Stimulated activated CD4-positive, alpha-beta T cell treated with anti-CD3 and anti-CD28 coated beads, Interleukin-1b, Interleukin-23, amount 100 ng/mL, for 1 hour (primary cell): ENCODE measurements at places on chromosomes 7 and 10.

GRCh38 chr7:82050792-82051191 is 280.9 kb upstream of the HGF start:
- no peak for DNase-seq

- DNase-seq = no peak
These were observed 161.0 kb upstream of the FAM171A1 start for GRCh38 chr10:15531927-15532722.

GRCh38 chr10:69850440-69850839 is 48.7 kb downstream of the COL13A1 start:
- no peak for DNase-seq

DNA sequence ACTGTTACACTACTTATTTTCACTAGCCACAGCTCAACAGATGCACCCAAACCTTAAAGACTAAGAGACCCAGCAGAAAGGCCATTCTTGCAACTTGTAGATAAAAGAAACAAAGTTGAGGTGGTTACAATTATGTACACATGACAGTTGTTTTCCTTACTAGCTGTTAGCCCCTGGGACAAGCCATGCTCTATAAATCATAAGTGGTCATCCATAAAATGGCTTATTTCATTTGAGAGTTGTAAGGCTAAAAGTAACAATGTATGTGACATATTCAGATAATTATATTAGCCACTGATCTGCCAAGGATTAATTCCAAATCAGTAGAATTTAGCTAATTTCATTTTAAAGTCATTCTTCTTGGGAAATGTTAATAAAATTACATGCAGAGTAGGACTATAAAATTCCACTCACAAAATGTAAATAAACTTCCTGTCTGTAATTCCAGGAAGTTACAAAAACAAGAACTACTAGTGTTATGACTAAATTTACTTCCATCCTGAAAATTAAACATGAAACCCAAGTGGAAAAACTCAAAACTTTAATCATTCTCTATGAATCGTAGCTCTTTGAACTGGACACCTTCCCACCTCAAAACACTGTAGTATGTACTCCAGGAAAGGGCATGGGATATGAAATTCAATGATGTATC is 13.3 kb downstream of the SLC37A3 start:
- no peak for DNase-seq

DNA sequence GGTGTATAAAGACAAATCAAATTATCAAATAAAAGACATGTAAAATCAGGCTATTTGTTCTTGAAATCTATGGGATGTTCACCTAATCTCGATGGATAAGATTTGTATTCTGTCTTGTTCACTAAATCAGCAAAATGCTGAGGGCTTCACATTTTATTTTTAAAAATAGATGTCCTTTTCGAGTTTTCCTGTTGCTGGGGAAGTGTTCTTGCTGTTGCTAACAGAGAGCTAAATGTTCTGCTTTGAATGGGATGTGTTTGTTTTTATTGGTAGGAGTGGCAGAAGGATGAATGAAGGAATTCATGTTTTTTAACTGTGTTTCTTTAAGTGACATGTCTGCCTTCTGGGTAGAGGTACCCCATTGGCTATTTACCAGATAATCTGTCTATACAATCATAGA is 7.3 kb upstream of the SNX13 start:
- DNase-seq = no peak

GRCh38 chr10:49200854-49201253 is 12.7 kb upstream of the TMEM273 start:
- DNase-seq = no peak

- no peak for DNase-seq
These were observed 384.9 kb downstream of the PLXNA4 start for GRCh38 chr7:132191418-132191817.

DNA sequence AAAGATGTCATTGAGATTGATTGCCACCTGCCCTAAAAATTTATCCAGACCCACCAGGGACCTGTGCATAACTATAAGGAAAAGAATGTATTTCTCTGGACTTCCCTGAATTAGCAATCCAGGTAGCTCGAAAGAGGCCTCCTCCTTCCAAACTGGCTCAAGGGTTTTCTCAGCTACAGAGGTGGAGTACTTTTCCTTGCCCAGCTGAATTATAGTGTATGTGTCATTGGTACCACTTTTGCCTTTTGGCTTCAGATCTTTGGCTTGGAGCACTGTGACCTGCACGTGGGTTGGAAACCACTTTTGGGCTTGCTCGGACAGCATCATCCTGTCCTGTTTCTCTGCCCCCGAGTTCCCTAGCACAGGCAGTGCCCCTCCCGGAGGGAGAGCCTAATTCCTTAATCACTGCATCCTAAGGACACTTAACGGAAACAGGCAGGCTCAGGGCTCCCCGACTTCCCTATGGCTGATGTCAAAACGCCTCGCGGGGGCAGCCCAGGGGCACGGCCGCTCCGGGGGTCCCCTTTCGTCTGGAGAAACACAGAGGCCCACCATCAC is 825 bp downstream of the RAB11FIP2 start:
- DNase-seq = peak; percentile 1

GRCh38 chr10:130193033-130193432 is 56.8 kb downstream of the GLRX3 start:
- DNase-seq = no peak

GRCh38 chr7:28110427-28111012 is 70.1 kb downstream of the JAZF1 start:
- no peak for DNase-seq

DNA sequence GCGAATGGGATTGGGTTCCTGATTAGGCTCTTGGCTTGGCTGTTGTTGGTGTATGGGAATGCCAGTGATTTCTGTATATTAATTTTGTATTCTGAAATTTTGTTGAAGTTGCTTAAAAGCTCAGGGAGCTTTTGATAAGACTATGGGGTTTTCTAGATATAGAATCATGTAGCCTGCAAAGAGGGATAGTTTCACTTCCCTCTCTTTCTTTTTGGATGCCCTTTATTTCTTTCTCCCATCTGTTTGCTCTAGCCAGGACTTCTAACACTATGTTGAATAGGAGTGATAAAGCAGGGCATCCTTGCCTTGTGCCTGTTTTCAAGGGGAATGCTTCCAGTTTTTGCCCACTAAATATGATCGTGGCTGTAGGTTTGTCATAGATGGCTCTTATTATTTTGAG is 40.4 kb upstream of the MPP7 start:
- DNase-seq = no peak

GRCh38 chr7:30080818-30081217 is 52.6 kb downstream of the PLEKHA8 start:
- no peak for DNase-seq

GRCh38 chr10:97718659-97719142 is 5.2 kb downstream of the MARVELD1 start:
- DNase-seq = no peak

GRCh38 chr10:96152437-96152836 is 22.3 kb downstream of the ZNF518A start:
- DNase-seq = no peak

GRCh38 chr7:1444214-1444924 is 14.9 kb downstream of the MICALL2 start:
- DNase-seq = no peak
